ENCODE measurements at places on chromosomes 6 and 20. TPM values are rescaled to one million over a fixed set of nuclear protein-coding genes. Genes with fewer than 3 reads are reported as not detected.

The ADGRG6 gene
- total RNA-seq: 71.5 TPM

The SMOC2 gene
- total RNA-seq: 164 TPM

The GHRH gene
- not detected for total RNA-seq

The COL19A1 gene
- total RNA-seq: not detected

The CCDC170 gene
- 2.8 TPM for total RNA-seq

The LY6G5B gene
- 4.8 TPM for total RNA-seq

The SYCP2 gene
- 2.7 TPM for total RNA-seq

The PRELID3B gene
- 48.1 TPM for total RNA-seq

The PRDM1 gene
- 1.7 TPM for total RNA-seq

The PRR18 gene
- total RNA-seq: not detected

The ZFAND3 gene
- total RNA-seq: 33.3 TPM

The POLR3F gene
- total RNA-seq: 16.2 TPM

The HSPA12B gene
- 0.22 TPM for total RNA-seq

The PDYN gene
- not detected for total RNA-seq

The EEF1A2 gene
- total RNA-seq: not detected

The PROKR2 gene
- total RNA-seq: not detected

The PTCHD4 gene
- 0.54 TPM for total RNA-seq

The CTAGE9 gene
- not detected for total RNA-seq

The VGLL2 gene
- not detected for total RNA-seq

The FGD2 gene
- not detected for total RNA-seq

The CYP24A1 gene
- 0.43 TPM for total RNA-seq

The TSPO2 gene
- not detected for total RNA-seq

The SGK2 gene
- 1.4 TPM for total RNA-seq

The COQ3 gene
- total RNA-seq: 5.0 TPM

The PDE10A gene
- 0.39 TPM for total RNA-seq

The MEI4 gene
- total RNA-seq: under 0.01 TPM

The UNC5CL gene
- total RNA-seq: 0.26 TPM

The CST2 gene
- total RNA-seq: not detected

The UTRN gene
- 267 TPM for total RNA-seq

The SIGLEC1 gene
- total RNA-seq: not detected

The SNX9 gene
- total RNA-seq: 129 TPM

The CLVS2 gene
- total RNA-seq: 0.11 TPM

The C6orf141 gene
- not detected for total RNA-seq

The PABPC1L gene
- 8.4 TPM for total RNA-seq

The SLC22A1 gene
- 1.1 TPM for total RNA-seq

The RIMS1 gene
- total RNA-seq: 7.8 TPM

The BPIFB1 gene
- not detected for total RNA-seq

The ADGB gene
- total RNA-seq: not detected

The OOEP gene
- total RNA-seq: 0.43 TPM

The RGS17 gene
- total RNA-seq: 1.1 TPM
